ENCODE measurements at places on chromosomes 6 and 20.

- no peak for DNase-seq
Measured at GRCh38 chr6:113526553-113526952, 330.6 kb upstream of the MARCKS start.

GRCh38 chr6:35474942-35475570 is 6.9 kb downstream of the RPL10A start:
- no peak for DNase-seq

DNA sequence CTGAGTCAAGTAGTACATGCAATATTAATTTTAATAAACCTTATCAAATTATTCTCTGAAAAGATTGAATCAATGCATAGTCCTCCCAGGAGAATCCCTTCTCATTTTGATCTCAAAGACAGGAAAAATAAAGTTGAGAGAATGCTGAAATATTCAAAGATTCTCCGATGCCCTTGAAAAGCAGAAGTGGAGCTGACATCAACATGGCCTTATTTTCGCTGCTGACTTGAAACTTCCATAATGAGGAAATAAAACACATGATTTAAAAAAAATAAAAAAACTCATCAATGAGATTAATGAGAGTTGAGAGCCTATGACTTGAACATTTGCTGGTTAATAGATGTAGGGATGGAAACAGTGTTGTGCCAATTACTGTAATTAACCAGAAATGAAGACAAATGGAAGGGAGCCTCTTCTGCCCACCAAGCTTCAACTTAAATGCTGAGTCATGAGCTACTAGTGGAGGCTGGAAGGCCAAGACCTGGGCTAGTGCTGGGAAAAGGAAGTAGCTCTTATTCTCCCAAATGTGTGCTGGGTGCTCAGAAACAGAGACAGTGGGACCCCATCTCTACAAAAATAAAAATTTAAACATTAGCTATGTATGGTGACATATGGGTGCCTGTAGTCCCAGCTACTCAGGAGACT is 139.9 kb downstream of the BFSP1 start:
- no peak for DNase-seq

DNA sequence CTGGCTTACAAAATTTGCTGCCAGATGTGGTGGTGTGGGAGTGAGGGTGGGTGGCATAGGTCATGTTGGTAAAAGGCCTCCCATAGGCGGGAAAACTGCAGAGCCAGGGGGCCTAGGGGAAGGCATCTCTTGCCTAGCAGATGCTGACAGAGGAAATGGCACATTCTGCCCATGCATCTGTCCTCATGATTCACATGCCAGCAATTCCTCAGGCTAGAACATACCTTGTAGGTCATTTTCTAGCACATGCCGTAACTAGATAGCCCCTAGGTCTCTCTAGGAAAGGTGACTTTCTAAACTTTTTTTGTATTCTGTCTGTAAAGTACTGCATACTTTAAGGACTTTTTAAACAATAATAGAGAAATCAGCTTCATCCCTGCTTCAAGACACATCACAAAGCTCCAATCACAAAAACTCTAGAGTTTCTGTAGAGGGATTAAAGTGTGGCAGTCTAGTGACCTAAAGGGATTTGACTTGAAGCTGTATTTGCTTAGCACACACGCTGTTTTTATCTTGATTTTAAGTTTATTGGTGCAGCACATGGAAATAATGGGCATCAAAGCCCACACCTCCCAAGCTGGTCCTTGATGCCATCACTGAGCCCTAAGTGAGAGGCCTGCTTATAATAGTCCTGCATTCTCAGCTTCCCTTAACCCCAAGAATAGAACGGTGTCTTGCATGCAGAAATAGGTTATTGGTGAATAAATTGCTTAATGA is 55.2 kb downstream of the ANKEF1 start:
- no peak for DNase-seq

DNA sequence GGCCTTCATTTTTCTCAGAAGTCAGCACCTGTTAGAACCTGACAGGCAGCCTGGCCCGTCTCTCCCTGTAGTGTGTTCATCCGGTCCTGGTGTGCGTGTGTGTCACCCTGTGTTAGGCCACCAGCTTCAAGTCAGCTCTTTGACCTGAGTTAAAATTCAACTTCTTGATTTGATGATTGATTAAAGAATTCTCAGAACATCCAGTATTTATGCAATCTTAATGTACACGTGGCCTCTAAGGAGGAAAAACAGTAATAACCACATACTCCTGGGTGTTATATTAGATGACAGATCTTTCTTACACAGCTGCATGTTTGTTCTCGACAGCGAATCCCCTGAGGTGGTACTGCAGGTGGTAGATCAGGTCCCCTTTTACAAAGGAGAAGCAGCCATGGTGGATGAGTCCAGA is 19.1 kb upstream of the TMEM217 start:
- no peak for DNase-seq

DNA sequence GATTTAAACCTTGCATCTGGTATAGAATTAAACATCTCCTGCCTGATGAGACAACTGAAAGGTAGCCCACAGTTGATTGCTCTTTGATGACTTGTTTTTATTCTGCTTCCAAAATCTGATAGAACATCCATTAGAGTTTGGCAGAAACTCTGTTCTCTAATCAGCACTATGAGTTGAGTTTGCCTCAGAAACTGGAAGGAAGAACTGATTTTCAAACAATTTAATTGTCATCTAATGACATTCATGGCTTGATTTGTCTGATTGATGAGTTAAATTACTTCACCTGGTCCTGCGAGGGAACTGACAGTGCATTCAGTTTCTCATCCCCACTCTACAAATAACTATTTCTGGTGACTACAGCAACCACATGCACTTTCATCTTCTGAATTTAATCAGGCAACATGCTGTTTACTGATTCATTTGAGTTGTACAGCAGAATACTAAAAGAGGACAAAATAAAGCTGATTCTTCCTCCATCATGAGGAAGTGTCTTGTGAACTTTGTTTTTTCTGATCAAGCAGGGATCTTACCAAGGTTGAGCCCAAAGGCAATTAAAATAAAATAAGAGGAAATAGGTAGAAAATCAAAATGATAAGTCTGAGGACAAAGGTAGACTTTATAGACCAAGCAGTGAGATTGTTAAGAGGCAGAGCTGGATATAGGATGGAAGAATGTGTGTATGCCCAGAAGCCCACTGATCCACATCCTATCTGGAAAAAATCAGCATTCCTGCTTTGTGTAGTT is 15.7 kb upstream of the MRAP2 start:
- no peak for DNase-seq

DNA sequence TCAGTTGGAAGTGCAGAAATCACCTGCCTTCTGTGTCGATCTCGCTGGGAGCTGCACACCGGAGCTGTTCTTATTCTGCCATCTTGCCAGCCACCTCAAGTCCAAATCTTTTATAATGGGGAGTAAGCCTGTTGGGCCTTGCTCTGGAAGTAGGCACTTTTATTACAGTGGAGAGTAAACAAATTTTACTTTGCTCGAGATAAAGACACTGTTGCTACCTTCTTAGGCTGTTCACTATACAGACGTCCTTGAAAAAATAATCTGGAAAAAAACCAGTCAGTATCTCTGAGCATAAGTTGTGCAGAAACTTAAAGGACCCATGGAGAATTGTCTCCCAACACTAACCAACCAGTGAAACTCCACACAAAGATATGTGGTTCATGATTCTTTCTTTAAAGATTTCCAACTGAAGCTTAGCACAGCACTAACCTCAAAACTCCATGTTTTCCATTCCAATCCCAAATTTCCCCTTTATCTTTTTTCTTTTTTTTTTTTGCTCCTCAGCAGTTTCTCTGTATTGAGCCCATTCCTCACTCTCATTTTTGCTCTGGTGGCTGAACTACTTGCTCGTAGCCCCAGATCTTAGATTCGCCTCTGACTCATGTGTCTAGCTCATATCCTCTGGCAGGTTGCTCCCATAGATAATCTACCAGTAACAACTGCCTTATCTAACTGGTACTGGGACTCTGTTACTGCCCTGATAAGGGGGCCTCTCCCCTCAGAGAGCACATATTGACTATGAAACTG is 34.3 kb upstream of the COL9A1 start:
- DNase-seq, result no peak

GRCh38 chr6:7446619-7447325 is 57.2 kb downstream of the RIOK1 start:
- no peak for DNase-seq

DNA sequence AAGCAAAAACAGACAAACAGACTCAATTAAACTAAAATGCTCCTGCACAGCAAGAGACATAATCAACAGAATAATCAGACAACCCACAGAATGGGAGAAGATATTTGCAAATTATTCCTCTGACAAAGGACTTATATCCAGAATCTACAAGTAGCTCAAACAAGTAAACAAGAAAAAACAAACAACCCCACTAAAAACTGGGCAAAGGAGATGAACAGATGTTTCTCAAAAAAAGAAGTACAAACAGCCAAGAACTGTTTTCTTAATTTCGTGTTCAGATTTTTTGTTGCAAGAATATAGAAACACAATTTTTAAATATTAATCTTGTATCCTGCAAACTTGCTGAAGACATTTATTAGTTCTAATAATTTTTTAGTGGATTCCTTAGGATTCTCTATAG is 274.1 kb downstream of the BCKDHB start:
- DNase-seq, result no peak

DNA sequence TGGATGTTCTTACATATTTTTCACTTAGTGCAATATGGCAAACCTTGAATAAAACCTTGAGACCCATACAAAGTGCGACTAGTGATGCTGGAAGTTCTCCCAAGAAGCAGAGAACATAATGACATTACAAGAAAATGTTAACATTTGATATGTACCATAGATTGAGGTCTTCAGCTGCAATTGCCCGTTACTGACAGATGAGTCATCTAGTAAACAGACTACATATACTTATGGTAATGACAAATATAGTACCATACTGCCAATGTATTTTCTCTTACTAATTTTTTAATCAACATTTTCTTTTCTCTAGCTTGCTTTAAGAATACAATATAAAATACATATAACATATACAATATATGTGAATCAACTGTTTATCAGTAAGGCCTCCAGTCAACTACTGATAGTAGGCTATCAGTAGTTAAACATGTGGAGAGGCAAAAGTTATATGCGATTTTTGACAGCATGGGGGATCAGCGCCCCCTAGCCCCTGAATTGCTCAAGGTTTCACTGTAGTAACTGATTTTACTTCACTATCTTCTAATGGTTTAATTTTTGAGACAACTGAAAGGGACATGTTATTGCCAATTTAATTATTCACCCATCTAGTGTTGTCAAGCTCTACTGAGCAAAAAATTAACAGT is 166.7 kb upstream of the ADGRB3 start:
- DNase-seq, result no peak

DNA sequence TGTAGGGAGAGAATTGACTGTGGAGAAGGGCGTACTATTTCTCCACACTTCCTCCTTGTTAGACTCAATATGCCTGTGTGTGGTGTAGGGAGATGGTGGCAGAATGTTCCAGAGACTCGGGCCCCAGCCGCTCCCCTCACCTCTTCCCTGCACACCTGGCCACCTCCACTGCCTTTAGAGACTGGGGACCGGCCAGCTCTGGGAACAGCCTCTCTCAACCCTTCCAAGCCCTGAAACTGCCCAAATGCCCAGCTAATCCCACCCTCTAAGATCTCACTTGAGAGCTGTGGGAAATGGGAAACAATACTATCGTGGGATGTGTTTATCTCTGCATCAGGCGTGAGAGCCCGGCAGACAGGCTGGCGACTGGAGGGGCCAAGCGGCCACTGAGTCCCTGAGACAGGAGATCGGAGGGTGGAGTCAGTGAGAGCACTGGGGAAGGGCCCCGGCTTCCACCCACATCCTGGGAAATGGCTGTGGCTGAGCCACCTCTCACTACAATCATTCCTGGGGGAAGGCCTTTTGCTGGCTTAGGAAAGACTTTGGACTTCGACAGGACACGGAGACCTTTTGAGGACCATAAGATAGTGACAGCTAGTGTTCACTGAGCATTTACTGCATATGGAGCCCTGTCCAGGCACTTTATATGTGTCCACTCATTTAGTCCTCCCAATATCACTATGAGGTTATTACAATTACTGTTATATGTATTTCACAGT is 31.0 kb upstream of the MRPS18A start:
- DNase-seq, result no peak

DNA sequence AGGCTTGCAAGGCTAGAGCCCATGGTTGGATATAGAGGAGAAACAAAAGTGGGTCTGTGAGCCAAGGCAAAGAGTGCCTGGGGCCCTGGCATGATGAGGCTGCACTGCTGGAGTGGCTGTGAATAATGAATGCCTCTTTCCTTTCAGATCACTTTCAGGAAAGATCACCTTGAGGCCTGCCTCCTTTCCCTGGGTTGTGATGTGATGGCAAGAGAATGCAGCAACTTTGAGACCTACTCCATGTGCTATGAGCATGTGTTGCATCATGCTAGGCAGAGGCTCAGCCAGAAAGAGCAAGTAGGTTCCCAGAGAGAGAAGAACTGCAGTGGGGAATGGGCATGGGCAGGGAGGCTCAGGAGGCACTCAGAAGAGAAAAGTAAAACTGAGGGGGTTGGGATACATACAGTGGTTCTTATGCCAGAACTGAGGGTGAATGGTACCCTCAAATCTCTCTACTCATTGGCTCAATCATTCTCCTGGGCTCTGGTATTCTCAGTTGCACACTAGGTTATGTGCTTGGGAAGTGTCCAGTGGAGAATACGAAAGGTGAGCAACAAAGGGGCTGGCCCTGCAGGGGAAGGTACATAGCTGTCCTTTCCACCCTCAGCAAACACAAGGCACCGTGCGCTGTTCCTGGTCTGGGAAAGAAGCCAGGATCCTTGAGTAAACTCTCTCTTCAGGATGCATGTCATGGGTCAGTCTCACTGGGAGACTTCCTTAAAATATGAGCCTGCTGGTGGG is 45.9 kb downstream of the CD164 start:
- no peak for DNase-seq

GRCh38 chr6:100613656-100614055 is 148.9 kb upstream of the SIM1 start:
- no peak for DNase-seq

- DNase-seq, result no peak
Measured at GRCh38 chr6:34333858-34334257, 58.6 kb downstream of the NUDT3 start.

GRCh38 chr20:6848041-6848440 is 80.6 kb downstream of the BMP2 start:
- DNase-seq, result no peak

- DNase-seq, result no peak
Measured at GRCh38 chr6:162798546-162799266, 70.9 kb downstream of the PACRG start.

DNA sequence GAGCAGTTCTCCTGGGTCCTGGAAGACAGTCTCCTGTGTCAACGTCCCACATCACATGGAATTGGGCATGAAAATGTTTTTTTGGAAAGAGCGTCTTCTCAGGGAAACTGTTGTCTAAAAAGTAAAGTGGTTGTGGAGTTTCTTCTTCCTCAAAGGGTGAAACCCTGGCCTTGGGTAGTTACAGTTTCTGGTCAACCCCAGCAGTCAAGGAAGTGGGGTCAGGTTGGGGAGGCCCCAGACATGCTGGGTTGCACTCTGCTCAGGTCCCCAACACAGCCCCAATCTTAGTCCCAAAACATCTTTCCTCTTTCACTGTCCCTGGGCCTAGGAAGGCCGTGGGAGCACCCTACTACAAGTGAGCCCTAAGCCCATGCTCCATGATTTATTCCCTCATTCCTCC is 996 bp upstream of the NFKBIE start:
- DNase-seq, result no peak
